ENCODE measurements at places on chromosomes 12 and 14.

DNA sequence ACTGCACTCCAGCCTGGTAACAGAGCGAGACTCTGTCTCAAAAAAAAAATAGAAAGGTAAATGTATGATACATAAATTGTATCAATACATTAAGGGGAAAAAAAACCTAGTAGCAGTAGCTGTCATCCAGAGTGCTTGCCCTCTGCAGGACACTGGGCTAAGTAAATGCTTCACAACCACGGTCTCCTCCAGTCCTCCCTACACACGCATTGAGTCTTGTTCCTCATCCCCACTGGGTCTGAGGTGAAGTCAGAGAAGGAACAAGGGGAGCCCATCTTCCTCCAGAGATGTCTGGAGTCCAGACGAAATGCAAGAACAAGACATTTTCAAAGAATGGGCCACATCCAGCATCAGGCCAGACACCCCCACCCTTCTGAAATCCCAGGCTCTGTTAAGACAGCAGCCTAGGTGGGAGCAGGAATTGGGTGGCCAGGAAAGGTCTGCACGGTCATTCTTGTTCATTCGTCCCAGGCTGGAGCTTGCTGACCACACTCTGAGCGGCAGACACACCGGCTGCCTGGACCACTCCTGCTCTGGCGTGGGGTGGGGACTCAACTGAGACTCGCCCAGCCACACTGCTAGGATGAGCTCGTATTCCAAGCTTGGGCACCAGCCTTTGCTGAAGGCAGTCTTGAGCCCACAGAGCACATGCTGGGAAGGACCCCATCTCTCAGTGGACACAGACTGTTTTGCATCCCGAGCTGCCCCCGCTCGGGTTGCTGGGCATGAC, 45.5 kb downstream of the CHGA start:
- no peak for DNase-seq

DNA sequence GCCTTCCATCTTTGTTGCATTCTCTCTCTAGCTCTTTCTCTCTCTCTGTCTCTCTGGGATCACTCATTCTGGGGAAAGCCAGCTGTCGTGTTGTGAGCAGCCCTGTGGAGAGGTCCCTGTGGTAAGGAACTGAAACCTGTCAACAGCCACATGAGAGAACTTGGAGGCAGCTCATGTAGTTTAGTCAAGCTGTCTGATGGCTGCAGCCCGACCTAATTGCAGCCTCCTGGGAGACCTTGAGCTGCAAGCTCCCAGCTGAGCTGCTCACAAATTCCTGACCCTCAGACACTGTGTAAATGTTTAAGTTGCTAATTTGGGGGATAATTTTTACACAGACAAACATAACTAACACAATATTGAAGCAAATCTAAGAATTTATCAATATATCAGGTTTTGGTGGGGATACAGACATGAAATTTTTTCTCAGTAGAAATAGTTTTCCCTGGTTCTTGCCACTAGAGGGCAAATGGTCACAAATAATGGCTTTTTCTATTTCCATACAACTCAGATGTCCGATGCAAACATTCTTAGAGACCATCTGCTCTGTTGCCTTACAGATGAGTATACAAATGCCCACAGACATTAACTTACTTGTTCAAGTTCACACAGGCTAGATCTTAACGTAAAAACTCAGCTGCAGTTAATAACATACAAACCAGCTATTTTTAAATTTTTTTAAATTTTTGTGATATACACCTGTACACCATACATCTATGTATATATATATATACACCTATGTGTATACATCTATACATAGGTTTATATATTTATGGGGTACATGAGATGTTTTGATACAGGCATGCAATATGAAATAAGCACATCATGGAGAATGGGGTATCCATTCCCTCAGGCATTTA, 15.5 kb upstream of the KRR1 start:
- DNase-seq = peak; percentile 20

- DNase-seq = no peak
These were observed 34.6 kb downstream of the FIGNL2 start for GRCh38 chr12:51813931-51814310.

DNA sequence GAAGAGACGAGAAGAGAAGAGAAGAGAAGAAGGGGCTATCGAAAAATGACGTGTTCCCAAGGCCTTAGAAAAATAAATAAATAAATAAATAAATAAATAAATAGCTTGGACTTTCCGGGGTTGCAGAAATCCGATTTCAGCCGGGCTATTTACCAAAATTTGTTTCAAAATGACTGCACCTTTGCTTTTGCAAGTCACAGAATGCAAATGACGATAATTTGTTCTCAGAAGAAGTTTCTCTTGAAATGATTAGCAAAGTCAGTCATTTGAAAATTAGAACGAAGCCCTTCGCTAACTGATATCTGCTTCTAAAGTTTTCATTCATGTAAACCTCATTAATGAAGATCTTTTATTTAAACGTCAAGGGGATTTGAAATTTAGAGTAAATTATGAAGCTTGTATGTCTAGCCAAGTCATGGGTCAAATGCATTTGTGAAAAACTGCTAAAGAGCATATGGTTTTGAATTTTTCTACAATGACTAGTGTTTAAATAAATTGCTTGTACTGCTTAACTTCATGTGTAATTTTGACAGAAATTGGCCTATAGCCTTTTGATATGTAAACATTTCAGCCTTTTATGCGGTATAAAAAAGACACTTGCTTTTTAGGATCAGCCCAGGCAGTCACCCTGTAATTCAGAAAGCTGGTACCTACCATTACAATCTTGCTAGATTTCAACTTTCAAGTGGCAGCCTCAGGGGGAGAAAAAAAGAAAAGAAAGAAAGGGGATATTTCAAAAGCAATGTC, 4.6 kb upstream of the GSC start:
- DNase-seq = no peak

DNA sequence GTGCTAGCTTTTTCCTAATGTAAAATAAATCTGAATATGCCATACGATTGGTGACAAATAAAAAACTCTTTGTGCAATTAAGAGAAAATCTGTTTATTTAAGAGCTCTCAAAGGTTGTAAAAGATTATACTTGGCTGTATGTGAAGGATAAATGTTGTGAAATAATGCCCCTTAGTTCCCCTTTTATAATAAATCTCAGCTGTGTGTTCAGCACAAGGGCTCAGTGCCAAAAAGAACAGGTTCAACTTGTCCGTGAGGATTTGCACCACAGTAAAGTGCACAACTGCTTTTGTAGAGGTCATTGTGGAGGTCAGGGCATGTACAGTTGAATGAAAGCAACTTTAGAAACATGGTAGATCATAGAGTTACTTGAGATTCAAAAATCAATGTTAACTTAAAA, 118.6 kb downstream of the TRMT5 start:
- no peak for DNase-seq

DNA sequence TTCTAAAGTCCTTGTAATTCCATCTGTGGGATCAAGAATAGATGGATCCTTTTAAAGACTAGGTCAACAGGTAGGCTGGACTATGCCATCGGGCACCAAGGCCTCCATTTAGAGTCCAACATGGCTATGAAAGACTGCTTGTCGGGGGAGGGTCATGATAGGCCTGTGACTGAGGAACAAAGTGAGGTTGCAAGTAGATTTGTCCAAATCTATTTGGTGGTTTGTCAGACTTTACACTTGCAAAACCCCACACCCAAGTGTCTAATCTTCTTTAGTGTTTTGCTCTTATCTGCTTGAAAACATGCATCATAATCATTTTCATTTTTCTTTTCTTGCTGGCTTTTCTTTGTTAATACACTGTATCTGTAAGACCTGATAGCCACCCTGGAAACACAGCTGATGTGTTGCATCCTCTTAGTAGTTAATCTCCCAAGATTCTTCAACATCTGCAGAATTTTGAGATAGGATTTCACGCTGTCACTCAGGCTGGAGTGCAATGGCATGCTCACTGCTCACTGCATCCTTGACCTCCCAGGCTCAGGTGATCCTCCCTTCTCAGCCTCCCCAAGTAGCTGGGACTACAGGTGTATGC, 50.3 kb downstream of the TDP1 start:
- no peak for DNase-seq

DNA sequence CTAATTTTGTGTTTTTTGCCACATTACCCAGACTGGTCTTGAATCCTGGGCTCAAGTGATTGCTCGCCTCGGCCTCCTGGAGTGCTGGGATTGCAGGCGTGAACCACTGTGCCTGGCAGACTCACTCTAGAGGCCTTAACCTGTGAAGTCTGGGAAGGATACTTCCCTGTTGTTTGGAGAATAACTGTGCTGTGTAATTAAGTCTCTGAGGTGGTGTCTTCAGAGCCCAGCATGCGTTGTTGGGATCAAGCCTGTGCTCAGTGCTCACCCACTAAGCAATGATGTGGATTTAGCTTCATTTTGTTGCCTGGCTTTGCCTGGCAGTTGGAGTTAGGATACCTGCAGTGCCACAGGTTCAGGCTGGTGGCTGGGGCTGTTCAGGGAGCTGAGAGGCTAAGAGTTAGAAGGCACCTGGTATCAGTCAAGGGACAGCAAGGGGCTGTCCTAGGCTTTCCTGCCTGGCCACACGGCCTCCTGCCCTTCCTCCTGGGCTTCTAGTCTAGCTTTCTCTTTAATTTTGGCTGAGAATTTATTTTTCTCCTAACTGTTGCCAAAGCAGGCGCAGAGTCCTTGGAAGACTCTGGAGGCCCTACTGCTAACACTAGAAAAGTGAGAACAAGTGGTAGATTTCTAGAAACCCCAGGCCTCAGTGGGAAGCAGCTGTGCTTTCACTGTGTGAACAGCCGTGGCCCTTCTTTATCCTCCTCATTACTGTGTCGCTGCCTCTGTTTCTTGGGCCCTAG, 38.5 kb downstream of the EP400 start:
- DNase-seq = no peak

DNA sequence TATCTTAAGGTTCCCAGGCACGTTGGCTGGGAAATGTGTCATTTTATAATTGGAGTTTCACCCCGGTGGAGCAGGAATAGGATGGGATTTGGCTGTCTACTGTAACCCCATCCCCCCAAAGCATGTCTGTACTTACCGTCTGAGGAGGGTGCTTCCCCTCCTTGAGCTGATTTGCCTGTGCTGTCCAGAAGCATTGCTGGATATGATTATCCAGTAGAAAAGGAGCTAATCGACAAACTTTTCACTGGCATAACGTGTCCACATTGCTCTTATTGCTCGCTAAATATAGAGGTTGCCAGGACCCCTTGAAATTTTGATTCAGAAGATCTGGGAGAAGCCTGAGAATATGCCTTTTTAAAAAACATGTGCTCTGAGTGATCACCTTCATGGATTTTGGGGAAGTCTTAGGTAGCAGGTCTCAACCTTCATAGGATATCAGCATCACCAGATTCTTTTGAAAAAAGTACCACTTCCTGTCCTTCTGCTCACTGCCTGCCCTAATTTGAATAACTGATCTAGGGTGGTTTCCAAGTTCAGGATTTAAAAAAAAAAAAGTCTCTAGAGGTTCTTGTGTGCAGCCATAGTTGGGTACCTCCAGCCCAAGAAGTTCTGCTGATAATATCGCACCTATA, 80.4 kb upstream of the KCNA1 start:
- no peak for DNase-seq

DNA sequence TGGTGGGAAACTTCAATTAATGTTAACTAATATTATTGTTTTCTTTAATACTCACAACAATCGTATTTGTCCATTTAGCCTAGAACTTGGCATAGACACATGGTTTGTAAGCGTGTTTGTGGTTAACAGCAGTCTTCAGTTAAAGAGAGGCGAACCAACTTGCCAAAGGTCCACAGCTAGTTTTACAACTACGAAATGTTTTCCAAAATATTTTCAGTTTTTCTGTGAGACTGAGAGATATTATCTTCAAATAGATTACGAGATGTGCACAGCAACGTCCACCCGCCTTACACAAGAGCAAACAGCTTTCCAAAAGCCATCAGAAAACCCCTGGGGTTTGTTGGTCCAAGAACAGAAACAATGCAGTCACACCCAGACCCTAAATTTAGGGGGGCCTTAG, 58.6 kb upstream of the RASSF3 start:
- no peak for DNase-seq

DNA sequence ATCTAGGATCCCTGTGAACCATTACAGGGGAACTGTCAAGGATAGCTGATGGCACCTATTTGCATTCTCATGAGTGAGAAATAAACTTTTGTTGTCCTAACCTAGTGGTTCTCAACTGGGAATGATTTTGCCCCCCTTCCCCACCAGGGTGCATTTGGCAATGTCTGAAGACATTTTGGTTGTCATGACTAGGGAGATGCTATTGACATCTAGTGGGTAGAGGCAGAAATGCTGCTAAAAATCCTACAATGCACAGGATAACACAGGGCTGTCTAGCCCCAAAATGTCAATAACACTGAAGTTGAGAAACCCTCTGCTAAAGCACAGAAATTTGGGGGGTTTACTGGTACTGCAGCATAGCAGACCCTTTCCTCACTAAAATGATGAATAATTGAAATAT, 140.9 kb upstream of the SRRM4 start:
- DNase-seq = no peak

DNA sequence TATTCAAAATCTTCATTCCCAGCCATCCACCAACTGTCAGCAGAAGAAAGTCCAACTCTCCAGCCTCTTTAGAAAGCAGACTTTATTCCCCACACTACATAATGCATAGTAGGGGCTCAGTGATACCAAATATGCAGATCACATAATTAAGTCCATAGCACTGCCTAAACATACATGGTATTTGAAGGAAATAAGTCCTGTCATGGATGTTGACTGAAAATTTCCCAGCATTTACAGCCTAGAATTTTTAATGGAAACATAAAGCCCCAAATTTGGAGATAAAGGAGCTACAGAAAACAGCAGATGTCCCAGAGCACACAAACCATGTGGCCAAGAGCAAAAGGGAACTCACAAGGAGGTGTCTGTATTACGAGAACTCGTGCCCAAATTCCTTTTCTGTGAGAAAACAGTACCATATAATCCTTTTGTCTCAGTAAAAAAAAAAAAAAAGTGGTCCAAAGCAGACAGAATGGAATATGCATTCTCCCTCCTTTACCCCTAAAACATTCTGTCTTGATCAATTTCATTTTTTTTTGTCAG, 920.5 kb downstream of the NRXN3 start:
- no peak for DNase-seq

DNA sequence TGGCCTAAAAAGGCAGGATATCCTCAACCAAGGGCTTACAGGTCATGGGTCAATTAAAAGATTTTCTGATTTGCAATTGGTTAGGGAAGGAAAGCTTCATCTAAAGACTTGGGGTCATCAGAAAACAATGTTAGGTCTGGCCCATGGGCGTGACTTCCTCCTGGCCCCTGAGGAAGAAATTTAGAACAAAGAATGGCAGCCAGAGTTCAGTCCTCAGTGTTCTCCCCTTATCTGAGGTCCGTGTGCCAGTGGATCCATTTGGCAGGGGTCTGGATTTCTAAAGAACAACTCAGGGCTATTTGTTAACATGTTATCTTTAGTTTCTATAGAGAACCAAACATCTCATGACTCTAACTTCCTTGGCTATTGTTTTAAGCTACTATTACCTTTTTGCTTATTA, 27.8 kb upstream of the NFYB start:
- DNase-seq = no peak

- no peak for DNase-seq
These were observed 683.4 kb downstream of the SLC16A7 start for GRCh38 chr12:60279221-60279620.

All from stimulated activated CD4-positive, alpha-beta T cell treated with anti-CD3 and anti-CD28 coated beads, Interleukin-1b, Interleukin-23, amount 100 ng/mL, for 48 hours (primary cell).